ENCODE measurements at places on chromosomes 5 and 9.

DNA sequence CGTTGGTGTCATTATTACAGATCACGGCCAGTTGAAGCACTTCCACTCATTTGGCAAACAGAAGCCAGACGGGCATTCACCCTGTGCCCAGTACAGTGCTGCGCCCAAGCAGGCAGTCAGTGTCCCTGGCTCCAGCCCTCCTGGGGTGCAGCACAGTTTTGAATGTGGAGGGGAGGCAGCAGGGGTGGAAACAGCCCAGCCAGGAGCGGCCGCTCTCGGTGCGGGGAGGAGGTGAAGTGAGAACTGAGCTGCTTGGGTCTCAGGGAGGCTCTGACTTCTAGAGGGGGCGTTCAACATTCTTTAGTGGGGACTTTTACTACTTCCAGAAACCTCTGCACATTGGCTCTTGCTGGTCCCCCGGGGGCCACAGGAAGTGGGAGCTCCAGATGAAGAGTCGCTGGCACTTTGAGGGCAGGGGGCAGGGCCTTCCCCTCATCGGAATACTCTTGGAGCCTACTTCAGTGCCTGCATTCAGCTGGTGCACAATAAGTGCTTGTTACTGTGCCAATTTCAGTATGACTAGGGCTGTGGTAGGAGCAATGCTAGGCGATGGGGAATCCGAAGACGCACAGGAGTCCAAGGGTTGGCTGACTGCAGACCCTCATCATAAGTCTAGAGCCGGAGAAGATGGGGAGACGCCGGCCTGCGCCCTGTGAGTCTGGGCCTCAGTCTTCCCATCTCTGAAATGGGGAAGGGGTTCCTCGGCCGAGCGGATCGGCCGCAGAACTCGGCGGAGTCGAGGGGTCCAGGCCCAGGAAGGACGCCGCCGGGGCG lies 492 bp upstream of the NEK6 start:
- DNase-seq, result no peak

DNA sequence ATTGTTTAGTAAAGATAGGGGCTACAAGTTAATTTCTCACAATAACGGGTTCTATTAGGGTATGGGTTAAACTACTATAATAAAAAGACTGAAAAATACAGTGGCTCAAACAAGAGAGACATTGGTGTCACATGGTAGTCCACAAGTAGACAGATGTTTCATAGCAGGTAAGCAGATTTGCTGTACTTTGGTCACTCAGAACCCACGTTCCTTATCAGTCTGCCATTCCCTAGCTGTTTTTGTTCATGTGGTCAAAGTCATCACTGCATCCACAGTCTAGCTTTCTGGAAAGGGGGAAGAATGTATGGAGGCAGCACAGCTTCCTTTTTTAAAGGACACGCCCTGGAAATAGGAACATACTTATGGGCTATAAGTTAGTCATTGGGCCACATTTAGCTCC lies 73.0 kb downstream of the SLC12A2 start:
- DNase-seq, result no peak

DNA sequence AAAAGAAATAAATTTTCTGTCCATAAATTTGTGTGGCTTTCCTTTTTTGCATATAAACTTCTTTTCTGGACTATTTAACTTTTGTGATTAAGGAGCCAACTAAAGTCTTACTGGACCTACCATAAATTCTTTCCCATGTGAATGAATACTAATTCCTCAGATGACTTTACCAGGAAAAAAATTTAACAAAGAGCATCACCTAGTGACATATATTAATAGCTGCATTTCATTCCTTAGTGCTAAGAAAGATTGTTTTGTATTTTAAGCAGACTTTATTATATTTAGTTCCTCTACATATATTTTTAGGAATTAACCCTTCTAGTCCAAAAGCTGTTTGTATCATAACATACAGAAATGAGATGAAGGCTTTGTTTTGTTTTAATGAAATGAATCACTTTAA lies 64.4 kb downstream of the C9orf85 start:
- no peak for DNase-seq

DNA sequence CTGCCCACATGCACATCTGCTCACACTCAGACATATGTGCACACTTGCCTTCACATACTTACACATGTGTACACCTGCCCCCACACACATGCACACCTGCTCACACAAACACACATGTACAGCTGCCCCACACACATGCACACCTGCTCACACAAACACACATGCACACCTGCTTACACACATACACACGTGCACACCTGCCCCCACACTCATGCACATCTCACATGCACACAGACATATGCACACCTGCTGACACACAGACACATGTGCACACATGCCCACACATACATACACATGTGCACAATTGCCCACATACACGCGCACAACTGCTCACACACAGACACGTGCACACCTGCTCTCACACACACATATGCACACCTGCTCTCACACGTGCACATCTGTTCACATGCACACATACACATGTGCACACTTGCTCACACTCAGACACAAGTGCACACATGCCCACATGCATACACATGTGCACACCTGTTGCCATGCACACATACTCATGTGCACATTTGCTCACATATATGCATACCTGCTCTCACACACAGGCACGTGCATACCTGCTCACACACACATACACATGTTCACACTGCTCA lies 147.8 kb upstream of the FOXD4L5 start:
- DNase-seq, result no peak

- DNase-seq, result no peak
These were observed 12.1 kb upstream of the TNFAIP8 start for GRCh38 chr5:119343766-119344165.

DNA sequence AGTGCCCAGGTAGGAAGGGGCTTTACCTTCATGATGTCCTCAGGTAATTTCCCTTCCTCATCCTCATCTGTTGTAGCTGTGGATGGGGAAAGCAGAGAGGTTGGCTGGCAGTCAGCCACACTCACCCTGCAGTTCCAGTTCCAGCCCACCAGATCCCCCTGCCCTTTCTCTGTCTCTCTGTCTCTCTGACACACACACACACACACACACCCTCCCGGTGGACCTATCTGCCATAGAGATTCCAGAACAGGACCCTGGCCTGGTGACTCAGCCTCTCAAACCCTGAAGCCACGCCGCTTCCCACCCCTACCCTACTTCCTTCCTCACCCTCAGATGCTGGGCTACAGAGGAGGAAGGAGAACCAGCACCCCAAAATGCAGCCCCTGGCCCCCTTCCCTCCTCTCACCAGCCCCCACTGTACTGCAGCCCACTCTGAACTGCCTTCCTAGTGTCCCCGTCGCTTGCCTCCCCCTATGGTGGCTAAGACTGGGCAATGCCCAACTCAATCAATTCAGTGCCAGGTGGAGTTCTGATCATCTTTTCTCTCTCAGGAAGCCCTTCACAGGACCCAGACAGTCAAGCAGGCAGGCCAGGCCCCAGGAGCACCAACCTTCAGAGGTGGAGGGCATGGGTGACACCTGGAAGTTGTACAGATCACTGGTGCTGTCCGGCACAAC lies 4.8 kb downstream of the IRF1 start:
- DNase-seq, result no peak

DNA sequence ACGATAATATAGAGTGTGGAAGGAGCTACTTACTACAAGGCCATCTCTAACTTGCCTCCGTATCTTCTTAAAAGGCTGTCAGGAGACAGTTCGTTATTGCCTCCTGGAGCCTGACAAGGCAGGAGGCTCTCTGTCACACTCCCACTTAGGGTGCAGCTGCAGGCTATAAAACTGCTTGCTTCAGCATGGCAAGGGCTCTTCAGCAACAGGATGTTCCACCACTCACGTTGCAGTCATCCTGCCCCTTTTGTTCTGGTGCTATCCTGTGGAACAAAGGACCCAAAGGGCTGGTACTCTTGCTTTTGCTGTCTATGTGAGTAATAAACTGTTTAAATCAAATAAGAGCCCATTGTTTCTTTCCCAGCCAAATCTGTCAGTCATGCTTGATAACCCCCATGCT lies 508.9 kb downstream of the NTRK2 start:
- no peak for DNase-seq

DNA sequence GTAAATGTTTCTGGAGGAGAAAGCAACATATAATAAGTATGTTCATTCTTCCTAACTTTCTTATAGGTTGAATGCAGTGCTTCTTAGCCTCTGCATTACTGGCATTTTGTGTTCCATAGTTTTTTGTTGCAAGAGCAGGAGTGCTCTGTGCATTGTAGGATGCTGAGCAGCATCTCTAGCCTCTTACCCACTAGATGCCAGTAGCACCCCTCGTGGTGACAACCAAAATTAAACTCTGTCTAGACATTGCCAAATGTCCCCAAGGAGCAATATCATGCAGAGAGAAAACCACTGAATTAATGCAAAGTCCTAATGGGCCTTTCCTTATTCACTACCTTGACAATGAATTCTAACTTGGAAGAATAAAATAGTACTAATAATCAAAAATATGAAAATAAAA lies 147.0 kb downstream of the GLIS3 start:
- DNase-seq, result no peak

GRCh38 chr9:113307396-113307975 lies 4.3 kb upstream of the RNF183 start:
- DNase-seq, result no peak

DNA sequence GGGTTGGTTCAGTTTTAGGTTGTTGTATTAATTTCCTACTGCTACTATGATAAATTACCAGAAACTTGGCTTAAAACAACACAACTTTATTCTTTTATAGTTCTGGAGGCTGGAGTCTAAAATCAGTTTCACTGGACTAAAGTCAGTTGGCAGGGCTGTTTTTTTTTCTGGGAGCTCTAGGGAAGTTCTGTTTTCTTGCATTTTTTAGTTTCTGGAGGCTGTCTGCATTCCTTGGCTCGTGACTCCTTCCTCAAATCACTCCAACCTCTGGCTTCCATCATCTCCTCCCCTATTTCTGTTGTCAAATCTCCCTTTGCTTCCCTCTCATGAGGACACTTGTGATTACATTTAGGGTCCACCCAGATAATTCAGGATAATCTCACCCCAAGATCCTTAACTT lies 51.3 kb upstream of the SUB1 start:
- DNase-seq, result no peak

DNA sequence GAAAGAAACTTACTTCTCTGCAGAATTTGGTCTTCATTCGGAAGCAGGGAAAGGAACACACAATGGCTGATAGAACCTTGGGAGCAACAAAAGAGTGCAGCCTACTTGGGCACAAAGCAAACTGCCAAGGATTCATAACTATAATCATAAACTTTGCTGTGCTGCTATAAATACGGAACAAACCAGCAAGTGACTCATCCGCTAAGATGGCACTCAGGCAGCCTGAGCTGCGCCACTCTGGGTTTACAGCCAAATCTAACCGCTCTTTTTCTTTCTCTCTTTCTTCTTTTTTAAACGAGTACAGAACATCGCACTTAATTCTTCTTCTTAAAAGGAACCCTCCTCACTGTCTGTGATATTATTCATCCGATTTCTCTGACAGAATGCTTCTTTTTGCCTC lies 81.1 kb downstream of the PTPN3 start:
- no peak for DNase-seq

DNA sequence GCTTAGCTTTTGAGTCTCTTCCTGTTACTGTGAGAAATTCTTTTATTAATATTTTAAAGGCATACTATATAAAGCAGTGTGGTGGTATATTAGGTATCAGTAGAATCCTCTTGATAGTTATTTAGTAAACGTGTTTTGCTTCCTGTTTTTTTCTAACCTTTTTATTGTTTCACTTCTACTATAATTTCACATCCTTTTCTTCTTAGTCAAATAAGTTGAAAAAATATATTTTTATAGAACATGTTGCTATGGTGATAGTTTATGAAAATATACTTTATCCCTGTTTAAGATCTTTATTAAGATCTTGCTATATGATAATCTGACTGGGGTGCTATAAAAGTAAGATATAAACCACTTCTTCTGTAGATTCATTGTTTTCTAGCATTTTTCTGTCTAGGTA lies 2.1 kb downstream of the POLK start:
- no peak for DNase-seq
